Umbilical cord (tissue), 2 donors: ENCODE measurements at places on chromosomes 3 and 15.

DNA sequence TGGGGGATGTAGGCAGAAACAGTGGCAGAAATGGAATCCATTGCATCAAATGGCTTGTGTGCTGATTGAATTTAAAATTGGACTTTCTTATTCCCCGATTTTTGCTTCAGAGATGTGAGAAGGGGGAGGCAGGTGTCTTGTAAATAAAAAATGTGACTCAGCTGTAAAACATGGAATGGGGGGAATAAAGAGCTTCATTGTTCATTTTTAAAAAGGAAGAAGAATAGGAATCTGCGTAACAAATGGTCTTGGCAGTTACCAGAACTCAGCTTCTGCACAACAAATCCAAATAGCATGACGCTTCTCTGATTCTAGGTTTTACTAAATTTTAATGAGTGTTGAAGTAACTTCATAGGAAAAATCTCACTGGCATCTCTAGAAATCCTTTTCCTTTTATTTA lies 323.9 kb upstream of the GBE1 start:
- DNase-seq: no peak

- DNase-seq: peak; percentile 46
Observed at GRCh38 chr3:84980011-84980410, 21.2 kb downstream of the CADM2 start.

- no peak for DNase-seq
Observed at GRCh38 chr15:101464256-101464998, 25.1 kb downstream of the PCSK6 start.

DNA sequence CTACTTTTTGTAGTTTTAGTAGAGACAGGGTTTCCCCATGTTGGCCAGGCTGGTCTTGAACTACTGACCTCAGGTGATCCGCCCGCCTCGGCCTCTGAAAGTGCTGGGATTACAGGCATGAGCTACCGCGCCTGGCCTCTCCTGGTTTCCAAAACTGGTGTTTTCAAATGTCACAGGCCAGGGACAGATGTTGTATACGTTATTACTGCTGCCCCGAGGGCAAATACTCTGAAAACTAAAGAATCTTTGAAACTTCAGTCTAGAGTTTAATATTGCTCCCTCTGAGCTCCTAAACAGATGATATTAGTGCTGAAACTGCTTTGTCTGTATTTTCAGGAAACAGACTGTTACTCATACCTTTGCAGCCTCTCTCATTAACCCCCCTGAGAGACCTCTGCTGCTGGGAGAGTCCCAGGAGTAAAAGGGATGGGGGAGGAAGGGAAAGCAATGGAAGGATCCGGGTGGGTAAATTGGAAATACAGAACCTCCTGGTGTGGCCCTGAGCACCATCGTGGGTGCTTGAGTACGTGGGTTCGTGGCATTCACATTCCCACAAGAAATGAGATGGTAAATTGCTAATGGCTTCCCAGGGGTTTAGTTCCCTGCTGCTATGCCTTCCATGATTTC lies 96.3 kb upstream of the IGF1R start:
- DNase-seq: no peak

GRCh38 chr3:122103821-122104514 lies 48.8 kb downstream of the CD86 start:
- no peak for DNase-seq
